ELF-1 (cell line): ENCODE measurements at places on chromosomes 2 and 18.

- DNase-seq: no peak
Observed at GRCh38 chr2:67289921-67290371, 107.2 kb upstream of the ETAA1 start.

- no peak for DNase-seq
Observed at GRCh38 chr2:121051311-121051710, 233.7 kb downstream of the TFCP2L1 start.

DNA sequence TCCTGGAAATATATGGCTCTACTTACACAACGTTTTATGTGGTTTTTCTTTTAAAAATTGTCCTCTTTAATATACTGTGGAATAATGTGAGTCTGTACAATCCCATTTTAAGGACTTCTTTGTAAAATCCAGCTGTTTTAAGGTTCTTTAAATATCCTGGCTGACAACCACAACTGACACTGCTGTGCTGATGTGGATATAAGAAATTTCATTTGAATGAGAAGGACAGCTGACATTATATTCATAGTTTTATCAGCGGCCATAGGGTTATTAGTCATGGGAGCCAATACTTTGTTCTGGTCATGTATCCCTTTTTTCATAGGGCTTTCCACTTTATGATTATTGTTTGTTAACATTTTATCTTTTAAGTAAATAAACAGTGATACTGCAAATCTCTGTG, 169.5 kb downstream of the CAMKMT start:
- DNase-seq: no peak

DNA sequence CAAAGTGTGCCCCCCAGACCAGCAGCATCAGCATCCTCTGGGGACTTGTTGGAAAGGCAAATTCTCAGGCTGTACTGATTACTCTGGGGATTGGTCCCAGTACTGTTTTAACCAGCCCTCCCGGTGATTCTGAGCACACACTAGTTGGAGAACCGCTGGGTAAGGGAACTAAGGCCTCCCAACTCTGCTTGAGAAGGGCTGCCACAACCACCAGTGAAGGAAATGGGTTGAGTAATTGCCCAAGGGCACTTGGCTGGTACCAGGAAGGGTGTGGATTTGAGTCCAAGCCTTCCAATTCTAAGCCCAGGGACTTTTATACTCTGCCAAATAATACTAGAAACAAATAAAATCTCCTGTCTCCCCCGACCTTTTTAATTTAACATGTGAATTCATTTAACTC, 219.9 kb downstream of the SETBP1 start:
- no peak for DNase-seq
